ENCODE measurements at places on chromosomes 2 and 18.
A peak's percentile ranks its signal among the peaks of the same experiment; 100 is the strongest.

GRCh38 chr18:26335156-26335555, 108.9 kb downstream of the TAF4B start:
- no peak for DNase-seq

GRCh38 chr18:28793901-28794300, 617.0 kb upstream of the CDH2 start:
- no peak for DNase-seq

DNA sequence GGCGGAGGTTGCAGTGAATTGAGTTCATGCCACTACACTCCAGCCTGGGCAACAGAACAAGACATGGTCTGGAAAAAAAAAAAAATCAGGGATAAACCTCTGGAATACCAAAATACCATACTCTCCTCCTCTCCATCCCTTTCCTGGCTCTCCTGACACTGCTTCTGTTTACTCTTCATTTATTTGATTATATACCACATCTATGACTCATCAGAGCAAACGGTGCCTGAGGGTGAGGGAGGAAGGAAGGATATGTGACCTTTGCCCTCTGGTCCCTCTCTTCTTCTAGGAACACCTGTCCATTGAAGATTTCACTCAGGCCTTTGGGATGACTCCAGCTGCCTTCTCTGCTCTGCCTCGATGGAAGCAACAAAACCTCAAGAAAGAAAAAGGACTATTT, 30.0 kb downstream of the VIL1 start:
- DNase-seq, result peak; percentile 70

GRCh38 chr2:128439791-128440665, 121.4 kb upstream of the HS6ST1 start:
- no peak for DNase-seq

DNA sequence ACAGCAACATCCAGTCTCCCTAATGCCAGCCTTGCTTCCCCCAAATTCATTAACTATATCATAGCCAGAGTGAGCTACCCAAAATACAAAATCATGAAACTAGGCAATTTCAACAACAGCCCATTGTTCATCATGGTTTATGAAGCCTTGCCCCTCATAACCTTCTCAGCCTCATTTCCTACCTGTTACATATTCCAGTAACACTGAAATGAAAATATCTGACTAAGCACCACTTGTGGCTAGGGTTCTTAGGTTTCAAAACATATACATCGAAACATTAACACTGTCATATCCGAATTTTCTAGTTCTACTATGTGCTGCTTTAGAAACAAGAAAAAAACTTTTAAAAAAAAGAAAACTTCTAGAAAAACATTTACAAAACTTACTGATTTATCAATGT, 59.5 kb downstream of the ATAD2B start:
- no peak for DNase-seq

- DNase-seq, result peak; percentile 26
These were observed 119.4 kb downstream of the CYRIA start for GRCh38 chr2:16546128-16546754.

DNA sequence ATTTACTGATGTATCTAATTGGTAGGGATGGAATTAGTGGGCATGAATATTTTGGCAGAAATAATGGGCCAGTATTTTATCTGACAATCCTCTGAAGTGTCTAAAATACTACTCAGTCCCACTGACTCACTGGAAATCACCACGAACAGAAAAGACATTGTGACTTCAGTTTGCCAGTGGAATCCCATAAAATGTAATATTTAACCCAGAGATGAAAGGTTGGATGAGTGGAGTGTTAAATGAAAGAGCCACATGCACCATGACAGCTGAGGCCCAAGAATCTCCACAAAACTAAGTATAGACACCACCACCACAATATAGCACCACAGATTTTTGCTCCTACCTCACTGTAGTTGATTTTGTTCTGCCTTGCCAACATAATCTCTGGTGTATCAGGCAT, 103.9 kb downstream of the NEB start:
- no peak for DNase-seq

GRCh38 chr2:148658807-148659722, 14.5 kb downstream of the EPC2 start:
- DNase-seq, result peak; percentile 48

DNA sequence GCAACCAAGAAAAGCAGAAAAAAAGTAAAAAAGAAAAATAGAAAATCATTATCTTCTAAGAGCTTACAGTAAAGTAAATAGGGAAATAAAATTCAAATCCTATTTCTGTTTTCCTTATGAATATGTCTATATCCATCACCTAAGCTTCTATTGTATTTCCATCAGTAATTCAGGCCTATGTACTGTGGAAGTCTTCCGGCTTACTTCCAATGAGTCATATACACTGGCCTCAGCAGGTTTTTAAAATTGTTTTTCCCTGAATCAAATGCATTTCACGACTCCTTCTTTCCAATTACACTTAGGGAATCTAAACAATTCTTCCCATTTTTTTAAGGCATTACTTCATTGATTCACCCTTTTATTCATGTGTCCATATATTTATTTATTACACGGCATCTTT, 164.7 kb downstream of the CCDC102B start:
- no peak for DNase-seq

- peak; percentile 70 for DNase-seq
These were observed 15.0 kb upstream of the CTDP1 start for GRCh38 chr18:79664525-79665125.

- no peak for DNase-seq
These were observed 54.5 kb upstream of the GPR45 start for GRCh38 chr2:105186967-105187498.

GRCh38 chr2:138722316-138722715, 57.9 kb downstream of the NXPH2 start:
- no peak for DNase-seq

GRCh38 chr2:40872580-40872979, 420.7 kb upstream of the SLC8A1 start:
- no peak for DNase-seq

- no peak for DNase-seq
These were observed 213.8 kb downstream of the SP3 start for GRCh38 chr2:173751245-173751975.

GRCh38 chr2:240436683-240437550, 1.5 kb downstream of the GPC1 start:
- DNase-seq, result no peak

- no peak for DNase-seq
These were observed 281.5 kb downstream of the AFF3 start for GRCh38 chr2:99860720-99861375.
